Tibial nerve (tissue), 4 donors: ENCODE measurements at places on chromosomes 1 and 21. TPM values are rescaled to one million over a fixed set of nuclear protein-coding genes. Genes with fewer than 3 reads are reported as not detected.

Gene CELA3A
- 4.0 TPM for total RNA-seq

DNA sequence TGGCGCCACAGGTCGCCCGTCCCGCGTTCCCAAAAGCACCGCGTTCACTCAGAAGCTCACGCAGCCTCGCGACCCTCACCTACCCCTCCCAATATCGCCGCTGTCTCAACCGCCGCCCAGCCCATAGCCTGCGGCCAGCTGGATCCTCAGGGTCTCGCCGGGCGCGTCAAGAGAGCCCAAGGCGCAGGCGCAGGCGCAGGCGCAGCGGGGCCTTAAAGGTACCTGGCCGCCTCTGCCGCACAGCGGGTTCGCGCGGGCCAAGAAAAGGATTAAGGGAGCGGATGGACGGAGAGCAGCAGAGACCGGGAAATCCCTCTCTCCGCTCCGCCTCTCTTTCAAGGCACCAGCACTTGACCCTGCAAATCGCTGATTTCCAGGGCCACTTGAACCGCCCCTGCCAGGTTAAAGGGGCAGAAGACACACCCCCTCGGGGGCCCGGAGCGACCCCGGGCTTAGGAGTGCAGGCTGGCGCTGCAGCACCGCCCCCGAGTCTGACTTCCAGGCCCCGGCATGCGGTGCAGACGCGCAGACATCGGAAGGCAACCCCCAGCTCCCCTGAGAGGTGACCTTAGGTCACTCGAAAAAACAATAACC lies at the start of gene NBPF20:
NBPF20 (minus strand) TSS at position 168 of the 594 bp plus-strand sequence. CDS start 20,331 bp downstream, outside the sequence.
- H3K36me3 ChIP-seq: no peaks in the 10 kb centered on the region
- peaks cover 12% of the 10 kb centered on the region for H3K4me1 ChIP-seq
- no peaks in the 10 kb centered on the region for H3K27me3 ChIP-seq

Gene OR14K1
- not detected for total RNA-seq

DNA sequence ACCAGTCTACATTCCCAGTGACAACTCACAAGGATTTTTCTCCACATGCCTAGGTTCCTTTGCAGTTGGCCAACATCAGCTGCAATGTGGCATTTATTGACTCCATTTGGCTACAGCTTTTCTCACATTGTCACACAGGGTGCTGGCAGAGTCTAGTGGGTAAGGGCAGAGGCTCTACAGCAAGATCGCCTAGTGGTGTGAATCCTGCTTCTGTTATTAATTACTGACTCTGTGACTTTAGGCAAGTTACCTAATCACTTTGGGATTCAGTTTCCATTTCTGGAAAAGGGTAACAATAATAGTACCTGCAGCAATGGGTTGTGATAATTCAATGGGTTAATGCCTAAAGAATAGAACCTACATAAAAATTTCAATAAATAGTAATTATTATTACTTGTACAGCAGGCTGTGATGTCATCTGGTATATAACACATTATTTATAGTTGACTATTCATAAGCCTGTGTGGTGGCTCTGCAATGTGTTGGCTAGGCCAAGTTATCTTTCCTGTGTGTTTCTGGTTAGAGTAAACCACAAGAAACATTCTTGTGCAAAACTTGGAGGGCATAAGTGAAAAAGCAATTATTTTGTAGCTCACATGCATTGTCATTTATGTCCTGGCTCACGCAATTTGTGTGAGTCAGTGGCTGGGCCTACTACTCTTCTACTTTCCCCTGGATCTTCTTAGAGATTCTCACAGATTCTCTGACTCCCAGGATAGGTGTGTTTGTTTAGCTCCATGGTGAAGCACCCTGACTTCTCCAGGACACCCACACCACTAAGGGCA lies 59.5 kb downstream of the PTGS2 start:
- DNase-seq: no peak
- H3K27ac ChIP-seq: no peak overlapping the region
- H3K36me3 ChIP-seq: no peaks in the 10 kb centered on the region
- no peaks in the 10 kb centered on the region for H3K27me3 ChIP-seq

DNA sequence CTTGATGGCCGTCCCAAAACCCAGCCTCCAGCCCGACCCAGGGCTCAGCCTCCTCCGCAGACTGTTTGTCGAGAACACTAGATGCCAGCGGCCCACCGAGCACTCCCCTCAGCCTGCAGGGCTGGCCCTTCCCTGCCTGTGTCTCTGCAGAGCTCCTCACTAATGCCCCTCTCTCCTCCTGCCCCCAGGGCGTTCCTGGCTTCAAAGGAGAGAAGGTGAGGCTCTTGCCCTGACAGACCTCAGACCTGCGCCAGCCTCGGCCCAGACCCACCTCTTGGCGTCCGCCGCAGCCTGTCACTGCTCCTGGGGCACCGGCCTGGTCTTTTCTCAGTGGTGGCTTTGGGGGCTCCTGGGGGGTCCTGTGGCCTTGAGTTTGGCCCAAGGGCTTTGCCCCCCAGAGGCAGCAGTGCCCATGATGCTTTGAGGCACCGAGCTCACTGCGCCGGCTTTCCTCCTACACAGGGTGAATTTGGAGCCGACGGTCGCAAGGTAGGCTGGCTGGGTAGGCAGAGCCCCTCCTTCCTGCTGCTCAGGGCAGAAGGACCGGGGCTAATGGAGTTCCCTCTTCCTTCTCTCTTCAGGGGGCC lies 18.4 kb downstream of the COL6A2 start:
- H3K27ac ChIP-seq: no peak overlapping the region
- peaks cover 4% of the 10 kb centered on the region for H3K36me3 ChIP-seq
- H3K4me3 ChIP-seq: no peak overlapping the region
- no peaks in the 10 kb centered on the region for H3K4me1 ChIP-seq
- H3K27me3 ChIP-seq: no peaks in the 10 kb centered on the region
- DNase-seq: no peak

Gene CD1B
- not detected for total RNA-seq

- H3K27me3 ChIP-seq: no peaks in the 10 kb centered on the region
- no peak for DNase-seq
- no peak overlapping the region for H3K27ac ChIP-seq
- H3K4me1 ChIP-seq: no peaks in the 10 kb centered on the region
- peaks cover 5% of the 10 kb centered on the region for H3K36me3 ChIP-seq
Measured at GRCh38 chr21:29055080-29055479, 18.4 kb downstream of the CCT8 start.

DNA sequence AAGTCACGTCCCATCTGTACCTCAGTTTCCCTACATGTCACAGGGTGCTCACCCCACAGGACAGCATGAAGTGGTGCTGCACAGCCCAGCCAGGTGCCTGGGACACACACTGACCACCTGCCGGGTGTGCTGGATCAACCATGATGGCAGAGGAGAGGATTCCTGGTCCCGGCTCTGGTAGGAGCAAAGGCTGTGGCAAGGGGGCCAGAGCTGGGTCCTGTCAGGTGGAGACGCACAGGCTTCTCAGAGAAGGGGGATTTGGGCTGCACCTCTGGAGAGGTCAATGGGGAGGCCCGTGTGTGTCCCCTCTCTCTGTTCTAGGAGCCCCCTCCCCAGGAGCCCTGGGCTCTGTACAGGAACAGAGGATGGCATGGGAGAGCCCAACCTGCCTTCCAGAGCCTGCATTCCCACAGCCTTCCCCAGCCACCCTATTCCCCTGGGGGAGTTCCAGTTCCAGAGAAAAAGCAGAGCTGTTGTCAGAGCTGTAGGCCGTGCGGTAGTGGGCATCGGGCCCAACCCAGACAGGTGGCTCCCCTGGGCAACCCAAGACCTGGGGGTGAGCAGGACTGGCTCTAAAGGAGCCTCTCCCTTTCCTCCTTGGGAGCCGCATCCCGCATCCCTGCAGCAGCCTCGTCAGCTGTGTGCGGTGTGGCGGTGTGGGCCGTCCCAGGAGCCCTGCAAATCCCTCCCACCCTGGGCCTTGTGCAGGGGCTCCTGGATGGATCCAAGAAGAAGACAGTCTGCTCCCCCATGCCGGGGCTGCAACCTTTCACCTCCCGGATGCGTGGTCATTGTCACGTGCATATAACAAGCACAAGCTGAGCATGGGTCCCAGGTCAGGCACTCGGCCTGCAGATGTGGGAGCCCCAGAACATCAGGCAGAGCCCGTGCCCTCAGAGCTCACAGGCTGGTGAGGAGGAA lies 2.9 kb upstream of the TFF3 start:
- H3K4me3 ChIP-seq: no peak overlapping the region
- no peaks in the 10 kb centered on the region for H3K27me3 ChIP-seq
- DNase-seq: no peak
- H3K36me3 ChIP-seq: no peaks in the 10 kb centered on the region
- H3K27ac ChIP-seq: no peak overlapping the region
- peaks cover 5% of the 10 kb centered on the region for H3K4me1 ChIP-seq

DNA sequence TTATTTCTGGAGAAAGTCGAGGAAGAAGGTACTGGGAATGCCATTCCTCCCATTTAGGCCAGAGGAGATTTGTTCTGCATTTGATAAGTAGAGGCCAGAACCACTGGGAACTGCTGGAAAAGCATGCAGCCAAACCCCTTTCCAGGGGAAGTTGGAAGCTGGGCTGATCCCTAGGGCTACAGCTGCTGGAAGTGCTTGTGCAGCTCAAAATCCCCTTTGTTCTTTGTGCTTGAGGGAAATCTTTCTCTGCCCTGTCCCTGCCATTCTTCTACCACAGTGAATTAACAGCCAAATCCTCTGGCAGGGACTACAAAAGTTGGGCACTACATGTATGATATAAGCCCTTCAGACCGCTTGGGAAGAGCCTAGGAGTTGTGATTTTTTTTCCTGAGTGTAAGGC lies 734.1 kb downstream of the LRRIQ3 start:
- no peaks in the 10 kb centered on the region for H3K27me3 ChIP-seq
- no peak overlapping the region for H3K4me3 ChIP-seq
- H3K36me3 ChIP-seq: no peaks in the 10 kb centered on the region
- DNase-seq: no peak
- H3K27ac ChIP-seq: no peak overlapping the region
